Stimulated activated memory B cell treated with anti-CD40 and anti-IgM and Interleukin-4, amounts not matched to agents 10 μg/mL and 1 μg/mL and 100 μg/mL, for 72 hours (primary cell): ENCODE measurements at places on chromosomes 6 and 20.
A peak's percentile ranks its signal among the peaks of the same experiment; 100 is the strongest.

DNA sequence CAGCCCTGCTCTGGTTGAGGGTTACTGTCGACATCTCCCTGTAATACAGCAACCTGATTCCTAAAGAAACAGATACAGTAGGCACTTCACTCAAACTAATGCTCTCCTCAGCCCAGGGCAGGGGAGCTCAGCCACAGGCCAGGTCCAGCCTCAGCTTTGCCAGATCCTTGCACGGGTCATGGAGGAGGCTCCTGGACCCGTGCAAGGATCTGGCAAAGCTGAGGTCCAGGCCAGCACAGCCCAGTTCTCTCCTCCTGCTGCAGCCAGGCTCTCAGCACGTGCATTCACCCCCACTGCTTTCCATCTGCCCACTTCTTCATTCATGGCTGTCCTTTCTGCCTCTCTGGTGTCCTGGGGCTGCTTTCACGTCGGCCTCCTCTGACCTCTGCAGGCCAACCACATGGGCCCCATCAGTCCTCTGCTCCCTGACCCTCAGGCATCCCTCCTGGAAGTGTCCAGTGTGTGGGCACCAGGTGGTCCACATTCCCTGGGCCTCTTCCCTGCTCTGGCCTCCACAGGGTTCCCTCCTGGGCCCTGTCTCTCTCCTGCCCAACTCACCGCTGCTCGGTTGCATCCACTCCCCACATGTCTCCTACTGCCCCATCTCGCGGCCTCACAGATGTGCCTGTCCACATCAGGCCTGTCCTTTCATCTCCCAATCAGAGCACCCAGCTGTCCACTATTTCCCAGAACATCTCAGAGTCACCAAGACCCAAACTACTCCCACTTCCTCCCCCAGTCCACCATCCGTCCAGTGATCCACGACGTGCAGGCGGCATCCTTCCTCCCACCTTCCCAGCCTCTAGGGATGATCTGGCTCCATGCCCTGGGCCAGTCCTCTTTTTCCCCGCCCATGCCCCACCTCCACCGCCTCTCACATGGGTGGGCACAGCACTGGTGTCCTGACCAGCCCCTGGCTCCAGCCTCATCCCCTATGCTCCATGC lies 11.8 kb upstream of the CD93 start:
- peak; percentile 37 for ATAC-seq

GRCh38 chr6:9225441-9225871 lies 790.1 kb upstream of the SLC35B3 start:
- no peak for ATAC-seq

DNA sequence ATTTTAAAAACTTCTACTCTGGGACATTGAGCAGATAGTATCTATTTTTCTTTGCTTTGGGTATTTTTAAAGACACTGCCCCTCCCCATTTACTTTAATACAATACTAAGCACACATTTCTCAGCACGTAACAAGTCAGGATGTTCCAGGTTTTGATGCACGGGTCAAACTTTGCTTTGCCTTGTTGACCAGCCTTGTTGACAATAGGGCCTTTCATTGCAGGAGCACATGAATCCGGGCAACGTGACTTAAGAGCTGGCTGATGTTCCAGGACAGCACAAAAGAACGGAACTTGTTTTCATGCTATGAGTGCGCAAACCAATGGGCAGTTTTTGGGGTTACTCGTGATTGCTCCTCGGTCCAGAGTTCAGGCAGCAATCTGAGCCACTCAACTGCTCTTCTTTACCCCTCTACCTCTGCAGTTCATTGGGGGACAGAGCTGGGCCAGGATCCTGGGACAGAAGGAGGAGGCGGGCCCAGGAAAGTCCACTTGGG lies 78.6 kb upstream of the SLC22A16 start:
- ATAC-seq = no peak

DNA sequence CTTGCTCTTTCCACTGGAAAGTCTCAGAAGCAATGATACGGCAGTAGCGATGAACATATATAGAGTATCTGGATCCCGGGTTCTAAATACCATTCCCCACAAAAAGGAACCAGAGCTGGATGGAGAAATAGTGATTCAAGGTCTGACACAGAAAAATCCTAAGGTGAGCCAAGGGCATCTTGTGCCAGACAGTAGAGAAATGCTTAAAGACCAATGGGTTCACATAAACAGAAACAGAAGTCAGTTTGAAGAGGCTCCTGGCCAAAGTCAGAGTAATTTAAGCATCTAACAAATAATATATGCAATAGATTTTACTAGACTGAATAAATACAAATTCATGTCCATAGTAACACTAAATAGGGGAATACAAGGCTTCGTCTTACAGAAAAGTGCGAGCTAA lies 54.7 kb downstream of the RGS17 start:
- no peak for ATAC-seq

DNA sequence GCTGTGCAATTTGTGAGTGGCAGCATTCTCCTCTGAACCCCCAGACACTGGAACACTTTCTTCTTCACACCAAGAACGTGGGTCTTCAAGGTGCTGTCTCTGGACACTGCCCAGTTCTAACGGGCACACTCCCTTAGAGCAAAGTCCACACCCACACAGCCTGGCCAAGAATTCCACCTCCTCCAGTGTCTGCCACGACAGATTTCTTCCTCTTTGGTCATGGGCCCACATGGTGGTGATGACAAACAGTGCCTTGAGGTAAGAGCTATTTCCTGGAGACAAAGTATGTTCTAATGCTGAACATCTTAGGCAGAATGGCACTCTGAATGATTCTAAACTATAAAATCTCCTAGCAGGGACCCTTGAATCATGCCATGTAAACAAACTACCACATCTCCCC lies 25.5 kb upstream of the SSTR4 start:
- ATAC-seq = no peak

DNA sequence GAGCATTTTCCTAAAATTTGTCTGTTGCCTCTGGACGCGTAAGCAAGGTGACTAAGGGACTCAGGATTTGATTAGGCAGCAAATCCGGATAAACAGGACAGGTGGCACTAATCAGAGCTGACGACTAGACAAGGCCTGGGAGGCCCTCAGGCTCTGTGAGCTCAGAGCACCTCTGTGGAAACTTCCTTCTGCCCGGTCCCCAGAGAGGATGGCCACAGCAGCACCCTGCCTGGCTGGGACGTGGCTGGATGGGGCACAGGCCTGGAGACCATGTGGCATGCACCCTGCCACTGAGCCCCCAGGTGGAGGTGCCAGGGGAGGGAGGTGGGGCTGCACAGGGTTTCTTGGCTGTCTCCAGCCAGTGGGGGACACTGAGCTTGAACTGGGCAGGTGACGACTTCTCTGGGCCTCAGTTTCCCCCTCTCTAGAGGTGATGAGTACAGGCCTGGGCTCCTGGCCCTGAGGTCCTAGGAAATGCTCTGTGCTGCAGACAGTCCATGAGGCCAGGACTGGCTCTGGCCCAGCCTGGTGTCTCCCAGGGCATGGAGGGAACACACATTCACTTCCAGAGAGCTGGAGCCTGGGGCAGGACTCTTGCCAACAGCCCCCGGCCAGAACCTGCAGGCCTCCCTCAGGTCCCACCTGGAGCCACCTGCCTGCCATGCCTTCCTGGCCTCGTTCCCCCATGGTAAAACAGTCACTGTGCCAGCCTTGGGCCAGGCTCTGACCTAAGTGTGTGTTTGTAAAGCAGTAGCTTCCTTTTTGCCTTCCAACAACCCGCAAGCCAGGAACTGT lies 39.6 kb upstream of the STX16 start:
- no peak for ATAC-seq

- no peak for ATAC-seq
Observed at GRCh38 chr20:19275630-19276071, 63.2 kb downstream of the SLC24A3 start.

DNA sequence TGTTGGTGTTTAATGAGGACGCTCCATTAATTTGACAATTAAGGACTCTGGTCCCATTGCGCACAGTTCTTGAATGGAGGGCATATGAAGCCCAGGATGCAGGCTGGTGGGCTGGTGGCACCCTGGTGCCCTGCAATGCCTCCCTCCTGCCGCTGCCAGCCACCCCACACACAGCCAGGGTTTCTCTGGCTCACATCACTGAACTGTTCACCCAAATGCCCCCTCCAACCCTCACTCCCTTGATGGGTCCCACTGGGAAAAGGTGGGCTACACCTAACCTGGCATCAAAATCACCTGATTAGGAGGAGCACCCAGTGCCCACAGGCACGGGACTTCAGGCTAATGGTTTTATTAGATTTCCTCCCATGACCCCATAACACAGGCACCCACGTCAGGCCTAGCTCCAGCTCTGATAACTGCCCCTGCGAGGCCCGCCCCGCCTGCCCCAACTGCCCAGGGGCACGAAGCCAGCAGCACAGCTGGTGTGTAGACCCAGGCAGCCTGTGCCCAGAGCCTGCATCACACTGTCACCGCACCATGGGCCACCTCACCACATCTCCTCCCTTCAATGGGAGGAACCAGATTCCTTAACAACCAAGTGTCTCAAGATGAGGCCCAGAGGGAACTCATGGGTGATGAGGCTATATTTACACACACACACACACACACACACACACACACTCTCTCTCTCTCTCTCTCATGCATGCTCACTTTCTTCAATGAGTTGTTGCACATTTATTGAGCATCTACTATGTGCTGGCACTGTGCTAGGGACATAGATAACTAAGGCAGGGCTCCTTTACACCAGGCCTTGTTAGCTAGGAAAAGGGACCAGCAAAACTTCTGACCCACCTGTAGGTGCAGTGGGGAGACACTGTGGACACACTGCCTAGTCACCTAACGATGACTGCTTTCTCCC lies 107.3 kb downstream of the NOL4L start:
- no peak for ATAC-seq

DNA sequence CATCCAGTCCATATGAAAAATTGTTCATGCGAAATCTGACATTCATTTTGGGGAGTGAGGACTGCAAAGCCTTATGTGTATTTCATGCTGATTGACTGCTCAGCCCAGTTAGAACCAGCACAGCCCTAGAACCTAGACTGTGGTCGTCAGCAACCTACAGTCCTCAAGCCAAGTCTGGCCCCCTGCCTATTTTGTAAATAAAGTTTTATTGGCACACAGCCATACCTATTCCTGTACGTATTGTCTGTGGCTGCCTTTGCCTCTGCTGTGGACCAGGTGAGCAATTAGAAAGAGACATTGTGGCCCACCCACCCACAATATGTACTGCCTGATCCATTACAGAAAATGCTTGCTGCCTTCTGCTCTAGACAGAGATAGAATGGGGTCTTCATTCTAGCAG lies 391.0 kb downstream of the TAF4 start:
- no peak for ATAC-seq

DNA sequence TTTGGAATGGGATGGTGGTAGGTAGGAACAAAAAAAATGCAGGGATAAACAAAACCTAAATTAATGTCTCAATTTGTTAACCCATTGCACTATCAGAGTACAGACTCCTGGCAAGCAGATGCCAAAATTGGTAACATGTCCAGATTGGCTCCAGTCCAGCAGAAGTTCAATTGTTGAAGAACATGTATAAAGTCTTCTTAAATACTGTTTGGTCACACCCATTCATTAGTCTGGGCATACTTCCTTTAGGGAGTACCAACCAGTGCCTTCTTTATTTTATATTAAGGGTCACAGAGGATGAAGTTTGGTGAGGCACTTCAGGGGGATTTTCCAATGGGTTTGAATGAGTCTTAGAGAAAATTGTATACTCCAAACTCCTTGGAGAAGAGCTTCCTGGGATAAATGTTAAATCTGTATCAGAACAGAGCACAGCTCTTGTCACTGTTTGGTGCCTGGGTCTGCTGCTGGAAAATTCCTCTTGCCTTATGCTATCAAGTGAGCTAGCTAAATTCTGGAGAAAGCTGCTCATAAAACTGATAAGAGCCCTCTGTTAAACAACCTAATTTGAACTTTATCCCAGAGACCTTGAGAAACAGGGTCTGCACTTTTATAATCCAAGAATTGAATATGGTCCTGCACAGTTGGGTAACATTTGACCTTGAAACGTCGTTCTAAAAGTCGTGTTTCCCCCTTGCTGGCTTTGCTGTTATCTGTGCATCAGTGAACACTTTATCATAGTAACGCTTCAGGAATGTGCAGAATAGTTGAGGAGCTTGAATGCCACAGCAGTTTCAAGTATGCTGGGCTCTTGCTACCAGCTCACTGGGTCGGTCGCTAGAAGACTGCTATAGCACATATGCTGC lies 334.1 kb upstream of the CITED2 start:
- no peak for ATAC-seq

DNA sequence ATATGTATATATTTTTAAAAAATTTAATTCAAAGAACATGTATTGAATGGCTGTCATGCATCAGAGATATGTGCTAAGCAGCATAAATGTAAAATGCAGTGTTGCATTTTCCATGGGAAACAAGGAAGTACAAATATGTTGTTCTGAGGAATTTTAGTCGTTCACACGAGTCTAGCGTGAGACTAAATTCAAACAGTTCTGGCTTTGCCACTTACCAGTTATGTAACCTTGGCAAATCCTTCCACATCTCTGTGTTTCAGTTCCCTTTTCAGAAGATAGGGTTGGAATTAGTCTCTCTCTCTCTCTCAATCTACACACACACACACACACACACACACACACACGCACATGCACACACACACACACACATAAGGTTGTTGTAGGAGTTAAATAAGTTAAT lies 305.4 kb downstream of the UTRN start:
- ATAC-seq = no peak

DNA sequence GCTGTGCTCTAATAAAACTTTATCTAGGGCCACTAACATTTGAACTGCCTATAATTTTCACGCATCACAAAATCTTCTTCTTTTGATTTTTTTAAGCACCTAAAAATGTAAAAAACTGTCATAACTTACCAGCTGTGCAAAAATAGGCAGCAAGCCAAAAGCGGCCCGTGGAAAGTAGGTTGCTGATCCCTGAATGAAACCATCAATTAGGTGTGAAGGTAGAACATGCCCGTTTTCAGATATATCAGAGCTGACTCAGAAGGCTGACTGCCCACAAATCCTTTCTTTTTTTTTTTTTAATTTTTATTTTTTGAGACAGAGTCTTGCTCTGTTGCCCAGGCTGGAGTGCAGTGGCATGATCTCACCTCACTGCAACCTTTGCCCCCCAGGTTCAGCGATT lies 4.9 kb upstream of the IPCEF1 start:
- ATAC-seq = no peak

DNA sequence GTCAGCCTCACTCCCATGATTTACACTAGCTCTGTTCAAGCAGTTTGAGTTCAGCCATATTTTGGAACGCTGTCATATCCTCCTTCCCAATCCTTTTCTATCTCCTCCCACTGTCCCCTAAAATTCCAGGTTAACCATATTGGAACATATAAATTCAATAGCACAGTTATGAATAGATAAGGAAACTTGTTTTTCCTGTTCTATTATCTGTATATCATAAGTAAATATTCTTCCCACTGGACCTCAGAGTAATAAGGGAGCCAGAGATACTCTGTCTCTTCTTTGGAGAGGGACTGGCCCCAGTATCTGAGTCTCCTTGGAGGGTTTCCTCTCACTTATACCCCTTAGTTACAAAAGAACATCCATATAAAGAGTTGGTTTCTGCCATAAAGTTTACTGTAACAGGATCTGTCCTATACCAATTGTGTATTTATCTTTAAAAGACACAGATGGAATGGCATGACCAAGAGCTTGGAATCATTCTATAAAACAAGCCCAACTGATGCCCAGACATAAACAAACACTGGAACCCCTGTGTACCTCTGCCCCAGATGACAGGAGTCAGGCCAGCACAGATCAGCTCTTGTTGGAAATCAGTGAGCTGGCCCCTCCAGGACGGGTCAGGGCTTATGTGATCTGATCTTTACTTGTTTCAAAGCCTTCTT lies 67.1 kb downstream of the EPB41L2 start:
- no peak for ATAC-seq

- ATAC-seq = no peak
Observed at GRCh38 chr6:68695403-68695802, 60.3 kb downstream of the ADGRB3 start.

- no peak for ATAC-seq
Observed at GRCh38 chr6:21710908-21711627, 117.5 kb downstream of the SOX4 start.

GRCh38 chr6:118580585-118581419 lies 32.7 kb downstream of the PLN start:
- ATAC-seq = no peak
